ENCODE measurements at places on chromosomes 5 and 9.

- no peaks in the 10 kb centered on the region for H3K27me3 ChIP-seq
- no peak overlapping the region for H3K4me3 ChIP-seq
- H3K4me1 ChIP-seq = peaks cover 11% of the 10 kb centered on the region
- no peak for DNase-seq
- no peaks in the 10 kb centered on the region for H3K36me3 ChIP-seq
These were observed 3.3 kb downstream of the SLC28A3 start for GRCh38 chr9:84337252-84337651.

DNA sequence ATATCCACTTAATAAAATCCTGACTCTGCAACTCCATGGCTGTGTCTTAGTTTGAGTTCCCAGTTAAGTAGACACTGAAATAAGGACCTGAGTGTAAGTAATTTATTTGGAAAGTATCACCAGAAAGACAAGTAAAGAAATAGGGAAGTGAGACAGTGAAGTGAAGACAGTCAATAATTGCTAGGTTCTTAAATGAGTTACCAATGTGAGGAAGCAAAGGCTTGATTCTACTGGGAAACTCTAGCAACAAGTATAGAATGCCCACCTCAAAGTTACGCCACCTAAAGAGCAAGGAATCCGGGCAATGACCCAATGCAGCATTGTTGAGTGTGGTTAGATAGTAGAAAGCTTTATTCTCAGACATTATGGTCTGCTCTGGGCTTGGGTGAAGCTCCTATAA is 383.9 kb downstream of the TLR4 start:
- no peaks in the 10 kb centered on the region for H3K36me3 ChIP-seq
- no peak overlapping the region for H3K4me3 ChIP-seq
- no peak overlapping the region for H3K27ac ChIP-seq
- H3K4me1 ChIP-seq = no peaks in the 10 kb centered on the region

GRCh38 chr5:65359569-65359968 is 122.2 kb downstream of the ADAMTS6 start:
- H3K4me1 ChIP-seq = no peaks in the 10 kb centered on the region
- DNase-seq = no peak
- no peaks in the 10 kb centered on the region for H3K36me3 ChIP-seq
- H3K27ac ChIP-seq = no peak overlapping the region
- H3K4me3 ChIP-seq = no peak overlapping the region
- no peaks in the 10 kb centered on the region for H3K27me3 ChIP-seq

GRCh38 chr9:14156046-14156445 is 157.9 kb downstream of the NFIB start:
- no peak overlapping the region for H3K27ac ChIP-seq
- no peaks in the 10 kb centered on the region for H3K4me1 ChIP-seq
- no peaks in the 10 kb centered on the region for H3K27me3 ChIP-seq
- H3K36me3 ChIP-seq = no peaks in the 10 kb centered on the region
- no peak for DNase-seq
- H3K4me3 ChIP-seq = no peak overlapping the region

GRCh38 chr5:38766151-38766550 is 79.7 kb upstream of the OSMR start:
- H3K27me3 ChIP-seq = no peaks in the 10 kb centered on the region
- no peak overlapping the region for H3K27ac ChIP-seq
- no peaks in the 10 kb centered on the region for H3K36me3 ChIP-seq
- no peak overlapping the region for H3K4me3 ChIP-seq
- peaks cover 4% of the 10 kb centered on the region for H3K4me1 ChIP-seq
- no peak for DNase-seq

- H3K4me3 ChIP-seq = no peak overlapping the region
- no peaks in the 10 kb centered on the region for H3K27me3 ChIP-seq
- no peak for DNase-seq
- H3K4me1 ChIP-seq = peaks cover 7% of the 10 kb centered on the region
- no peak overlapping the region for H3K27ac ChIP-seq
These were observed 20.7 kb upstream of the IL17B start for GRCh38 chr5:149399775-149400174.

DNA sequence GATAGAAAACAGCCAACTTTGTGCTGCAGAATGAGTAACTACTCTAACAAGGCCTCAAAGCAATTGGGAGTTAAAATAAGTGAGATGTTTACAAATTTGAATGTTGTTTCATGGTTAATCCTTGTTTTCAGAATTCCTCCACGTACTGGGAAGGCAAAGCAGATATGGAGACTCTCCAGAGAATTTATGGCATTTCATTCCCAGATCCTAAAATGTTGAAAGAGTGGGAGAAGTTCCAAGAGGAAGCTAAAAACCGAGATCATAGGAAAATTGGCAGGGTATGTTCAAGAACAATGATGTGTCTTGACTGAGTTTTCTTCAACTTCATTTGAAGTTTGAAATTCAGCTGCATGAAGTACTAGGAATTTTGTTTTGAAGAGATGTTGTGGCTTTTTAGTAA is 16.4 kb downstream of the TARS1 start:
- no peaks in the 10 kb centered on the region for H3K27me3 ChIP-seq
- DNase-seq = no peak
- no peak overlapping the region for H3K4me3 ChIP-seq
- H3K36me3 ChIP-seq = peaks cover 77% of the 10 kb centered on the region
- H3K4me1 ChIP-seq = no peaks in the 10 kb centered on the region

DNA sequence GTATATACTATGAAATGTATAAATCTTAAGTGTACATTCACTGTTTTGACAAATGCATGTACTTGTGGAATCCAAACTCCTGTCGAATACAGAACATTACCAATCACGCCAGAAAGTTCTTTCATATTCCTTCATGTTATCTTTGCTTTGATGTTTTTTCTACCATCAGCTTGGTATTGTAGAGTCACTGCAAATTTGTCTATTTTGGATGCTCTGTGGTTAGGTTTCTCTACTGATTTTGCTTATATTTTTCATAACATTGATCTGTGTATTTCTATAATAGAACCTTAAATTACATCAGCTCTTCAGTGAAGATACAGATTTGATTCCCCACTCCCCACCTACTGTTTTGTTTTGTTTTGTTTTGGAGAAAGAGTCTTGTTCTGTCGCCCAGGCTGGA is 30.8 kb downstream of the HABP4 start:
- no peaks in the 10 kb centered on the region for H3K4me1 ChIP-seq
- no peak overlapping the region for H3K4me3 ChIP-seq
- H3K27me3 ChIP-seq = no peaks in the 10 kb centered on the region
- no peaks in the 10 kb centered on the region for H3K36me3 ChIP-seq

DNA sequence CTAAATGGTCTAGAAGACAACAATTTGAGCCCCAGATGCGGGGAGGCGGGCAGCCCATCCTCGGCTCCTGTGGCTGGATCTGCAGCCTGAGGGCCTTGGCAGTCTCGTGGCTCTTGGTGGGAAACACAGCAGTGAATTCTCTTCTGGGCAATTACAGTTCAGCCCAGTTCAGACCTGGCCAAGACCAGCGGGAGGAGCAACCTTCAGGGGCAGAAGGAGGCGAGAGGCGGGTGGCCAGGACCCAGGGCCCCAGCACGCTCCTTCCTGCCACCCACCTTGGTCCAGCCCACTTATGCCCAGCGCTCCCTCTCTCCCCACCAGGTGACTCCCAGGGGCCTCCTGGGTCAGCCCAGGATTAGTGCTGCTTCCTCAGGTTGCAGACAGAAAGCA is 7.8 kb downstream of the MYMK start:
- H3K4me1 ChIP-seq = peaks cover 38% of the 10 kb centered on the region
- H3K36me3 ChIP-seq = no peaks in the 10 kb centered on the region
- H3K4me3 ChIP-seq = no peak overlapping the region
- H3K27ac ChIP-seq = no peak overlapping the region
- no peaks in the 10 kb centered on the region for H3K27me3 ChIP-seq

DNA sequence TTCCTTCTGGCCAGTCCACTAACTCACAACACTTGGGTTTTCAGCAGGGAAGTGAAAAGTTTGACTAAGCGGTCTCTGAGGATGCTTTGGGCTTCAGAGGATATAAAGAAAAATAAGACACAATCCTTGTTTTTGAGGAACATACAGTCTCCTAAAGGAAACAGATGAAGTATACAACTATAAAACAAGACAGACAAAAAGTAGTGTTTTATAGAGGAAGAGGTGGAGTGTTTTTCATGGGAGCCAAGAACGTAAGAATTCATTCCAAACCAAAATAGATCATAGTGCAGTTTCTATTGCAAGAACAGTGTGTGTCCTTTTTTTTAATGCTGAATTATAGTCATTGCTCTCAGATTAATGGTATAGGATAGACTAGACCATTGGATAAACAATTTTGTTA is 586.9 kb upstream of the BRINP1 start:
- H3K27ac ChIP-seq = no peak overlapping the region
- no peaks in the 10 kb centered on the region for H3K27me3 ChIP-seq
- no peaks in the 10 kb centered on the region for H3K36me3 ChIP-seq
- H3K4me3 ChIP-seq = no peak overlapping the region
- no peak for DNase-seq
- peaks cover 6% of the 10 kb centered on the region for H3K4me1 ChIP-seq

GRCh38 chr5:134791580-134791979 is 33.0 kb downstream of the DDX46 start:
- no peaks in the 10 kb centered on the region for H3K27me3 ChIP-seq
- DNase-seq = no peak
- H3K36me3 ChIP-seq = peaks cover 54% of the 10 kb centered on the region
- H3K4me3 ChIP-seq = no peak overlapping the region

DNA sequence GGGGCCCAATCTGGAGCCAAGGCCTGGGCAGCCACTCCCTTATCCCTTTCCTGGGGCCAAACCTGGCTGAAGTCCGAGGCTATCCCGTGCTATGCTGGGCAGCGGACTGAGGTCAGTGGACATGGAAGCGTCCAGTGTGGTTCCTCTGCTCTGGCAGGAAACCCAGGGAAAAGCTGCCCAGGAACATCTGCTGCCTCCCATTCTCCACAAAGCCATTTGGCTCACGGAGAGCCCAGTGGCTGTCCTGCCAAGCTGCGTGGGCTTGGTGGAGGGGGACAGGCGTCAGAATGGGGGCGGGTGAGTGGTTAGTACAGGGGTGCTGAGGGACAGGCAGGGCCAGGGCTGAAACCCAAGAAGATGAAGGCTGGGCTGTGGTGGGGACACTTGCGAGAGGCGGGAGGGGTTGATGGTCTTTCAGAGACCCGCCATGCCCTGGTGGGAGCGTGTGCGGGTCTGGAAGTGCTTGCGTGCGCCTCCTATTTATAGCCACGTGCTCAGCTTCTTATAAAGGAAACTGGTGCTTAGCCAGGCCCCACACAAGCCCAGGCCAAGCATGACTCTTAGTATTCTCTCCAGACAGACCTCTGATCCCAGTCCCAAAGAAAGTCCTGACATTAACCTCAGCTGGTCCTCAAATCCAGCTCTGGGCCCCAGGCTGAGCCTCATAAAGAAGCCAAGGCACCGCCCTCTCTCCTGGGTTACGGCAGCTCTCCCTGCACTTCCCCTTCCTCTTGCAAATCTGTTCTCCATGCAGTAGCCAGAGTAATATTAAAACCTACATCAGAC is 9.4 kb upstream of the SLC6A7 start:
- H3K4me1 ChIP-seq = peaks cover 36% of the 10 kb centered on the region
- H3K27me3 ChIP-seq = no peaks in the 10 kb centered on the region
- H3K4me3 ChIP-seq = no peak overlapping the region
- H3K27ac ChIP-seq = peak overlapping the region; percentile 52
- H3K36me3 ChIP-seq = no peaks in the 10 kb centered on the region

DNA sequence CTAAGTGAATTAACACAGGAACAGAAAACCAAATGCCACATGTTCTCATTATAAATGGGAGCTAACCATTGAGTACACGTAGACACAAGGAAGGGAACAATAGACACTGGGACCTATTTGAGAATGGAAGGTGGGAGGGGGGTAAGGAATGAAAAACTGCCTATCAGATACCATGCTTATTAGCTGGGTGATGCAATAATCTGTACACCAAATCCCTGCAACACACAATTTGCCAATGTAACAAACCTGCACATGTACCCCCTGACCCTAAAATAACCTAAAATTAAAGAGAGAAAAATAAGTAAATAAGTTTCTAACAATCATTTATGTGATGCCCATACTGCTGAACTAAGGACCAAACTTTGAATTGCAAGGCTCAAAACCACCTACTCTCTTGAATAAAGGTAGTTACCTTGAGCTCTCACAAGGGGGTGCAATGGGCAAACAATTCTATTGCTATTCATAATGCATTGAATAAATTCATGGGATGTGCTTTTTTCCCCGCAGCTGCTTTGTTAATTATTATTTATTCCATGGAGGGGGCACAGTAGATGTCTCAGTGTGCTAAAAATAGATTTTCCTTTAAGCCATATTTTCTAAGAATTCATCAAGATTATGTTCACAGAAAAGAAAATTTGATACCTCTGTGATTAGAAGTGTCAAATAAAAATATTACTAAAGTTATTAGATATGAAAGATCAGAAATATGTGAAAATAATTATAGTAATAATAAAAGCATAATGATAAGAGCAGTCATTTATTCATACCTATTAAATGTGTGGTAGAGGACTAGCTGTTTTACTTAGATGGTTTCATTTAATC is 76.2 kb upstream of the PTPN3 start:
- DNase-seq = peak; percentile 14
- H3K4me1 ChIP-seq = no peaks in the 10 kb centered on the region
- no peak overlapping the region for H3K4me3 ChIP-seq
- H3K36me3 ChIP-seq = no peaks in the 10 kb centered on the region

- H3K4me1 ChIP-seq = peaks cover 16% of the 10 kb centered on the region
- H3K4me3 ChIP-seq = no peak overlapping the region
- no peaks in the 10 kb centered on the region for H3K36me3 ChIP-seq
- H3K27me3 ChIP-seq = peaks cover 29% of the 10 kb centered on the region
- no peak for DNase-seq
These were observed 9.3 kb upstream of the TRIM36 start for GRCh38 chr5:115179030-115179393.

DNA sequence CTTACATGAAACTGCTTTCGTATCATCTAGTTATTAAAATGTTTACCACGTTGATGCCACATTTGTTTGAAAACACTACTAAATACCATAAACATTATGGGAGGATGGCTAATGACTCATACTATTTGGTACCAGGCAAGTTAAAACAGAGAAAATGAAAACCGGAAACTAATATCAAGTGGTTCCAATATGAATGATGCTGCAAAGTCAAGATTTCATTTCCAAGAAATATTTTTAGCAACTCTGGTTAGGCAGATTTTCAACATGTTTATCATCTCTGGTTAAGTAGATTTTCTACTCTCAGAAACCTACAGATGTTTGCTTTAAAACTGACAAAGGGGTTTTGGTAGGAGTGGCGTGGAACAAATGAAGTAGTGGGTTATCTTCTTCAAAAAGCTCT is 4.9 kb upstream of the F2R start:
- peaks cover 5% of the 10 kb centered on the region for H3K4me1 ChIP-seq
- no peaks in the 10 kb centered on the region for H3K36me3 ChIP-seq
- no peak overlapping the region for H3K27ac ChIP-seq
- no peak for DNase-seq
- no peak overlapping the region for H3K4me3 ChIP-seq

- H3K36me3 ChIP-seq = no peaks in the 10 kb centered on the region
- no peaks in the 10 kb centered on the region for H3K27me3 ChIP-seq
- no peak for DNase-seq
- peaks cover 17% of the 10 kb centered on the region for H3K4me1 ChIP-seq
These were observed 5.9 kb downstream of the PNPLA7 start for GRCh38 chr9:137544176-137544760.

- no peak for DNase-seq
- no peak overlapping the region for H3K27ac ChIP-seq
- no peak overlapping the region for H3K4me3 ChIP-seq
- H3K27me3 ChIP-seq = no peaks in the 10 kb centered on the region
- H3K36me3 ChIP-seq = no peaks in the 10 kb centered on the region
- H3K4me1 ChIP-seq = no peaks in the 10 kb centered on the region
These were observed 645.4 kb downstream of the PRELID2 start for GRCh38 chr5:145189746-145190145.
